CD4-positive, alpha-beta T cell treated with Interleukin-1 beta for 1 hour (primary cell): ENCODE measurements at places on chromosomes 6 and 20.

GRCh38 chr6:15674690-15675386 is 12.0 kb upstream of the DTNBP1 start:
- DNase-seq: no peak

GRCh38 chr6:38460186-38460585 is 179.5 kb downstream of the BTBD9 start:
- no peak for DNase-seq

DNA sequence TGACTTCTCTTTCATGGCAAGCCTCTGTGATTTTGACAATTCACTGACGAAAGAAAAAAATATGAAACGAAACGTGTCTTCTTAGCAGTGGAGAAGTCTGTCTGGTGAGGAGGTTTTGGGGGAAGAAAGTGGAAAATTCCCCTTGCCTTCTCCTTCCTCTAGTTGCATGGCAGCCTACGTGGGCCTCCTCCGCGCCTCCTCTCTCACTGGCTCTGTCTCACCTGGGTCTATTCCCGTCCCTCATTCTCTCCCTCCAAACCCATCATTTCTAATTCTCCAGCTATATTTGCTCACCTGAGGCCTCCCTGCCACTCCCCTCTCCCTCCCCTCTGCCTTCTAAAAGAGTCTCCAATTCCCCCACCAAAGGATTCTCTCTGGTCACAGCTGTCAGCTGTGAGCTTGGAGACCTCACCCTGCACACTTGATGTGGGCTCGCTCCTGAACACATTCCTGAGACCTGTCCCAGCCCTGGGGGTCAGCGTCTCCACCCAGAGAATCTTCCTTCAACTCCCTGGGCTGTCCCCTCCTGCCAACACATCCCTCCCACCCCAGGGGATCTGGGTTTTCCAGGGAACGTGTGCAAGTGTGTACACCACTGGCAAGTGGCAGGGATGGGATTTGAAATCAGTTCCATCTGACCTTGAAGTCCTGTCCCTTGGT is 159.6 kb upstream of the PMEPA1 start:
- no peak for DNase-seq

DNA sequence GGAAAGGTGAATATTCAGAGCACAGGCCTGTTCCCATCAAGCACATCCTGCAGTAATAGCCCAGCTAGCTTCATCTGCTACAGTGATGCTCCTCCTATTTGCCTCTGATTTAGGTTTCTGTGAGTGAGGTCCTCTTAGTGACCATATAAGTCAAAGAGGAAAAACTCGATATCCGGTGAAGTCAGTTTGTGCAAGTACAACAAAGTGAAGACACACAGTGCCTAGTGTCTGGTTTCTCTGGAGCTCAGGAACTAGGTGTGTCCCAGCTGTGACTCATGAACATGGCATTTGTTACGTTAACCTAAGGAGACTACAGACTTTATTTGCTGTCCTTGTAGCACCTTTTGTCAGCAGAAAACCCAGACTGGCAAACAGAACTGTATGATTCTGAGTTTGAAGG is 33.9 kb downstream of the EDN1 start:
- DNase-seq: no peak

- DNase-seq: no peak
Observed at GRCh38 chr6:6004390-6004995, 2.2 kb downstream of the NRN1 start.

DNA sequence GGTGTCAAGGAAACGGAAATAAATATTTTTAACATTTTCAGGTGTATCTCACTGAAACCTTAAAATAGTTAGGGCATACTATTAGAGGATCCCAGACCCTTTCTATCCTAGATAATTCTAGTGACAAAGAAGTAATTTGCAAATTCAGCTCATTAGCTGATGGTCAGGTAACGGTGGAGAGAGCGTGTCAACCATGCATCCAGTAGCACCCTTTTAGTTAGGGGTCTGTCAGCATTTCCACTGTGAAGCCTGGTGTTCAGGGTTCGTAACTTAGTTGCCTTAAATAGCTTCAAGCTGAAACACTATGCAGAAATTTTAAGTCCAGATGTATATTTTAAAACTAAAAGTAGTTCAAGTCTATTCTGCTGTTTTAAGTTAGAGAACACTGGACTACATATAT is 48.5 kb upstream of the SUPT3H start:
- DNase-seq: no peak

DNA sequence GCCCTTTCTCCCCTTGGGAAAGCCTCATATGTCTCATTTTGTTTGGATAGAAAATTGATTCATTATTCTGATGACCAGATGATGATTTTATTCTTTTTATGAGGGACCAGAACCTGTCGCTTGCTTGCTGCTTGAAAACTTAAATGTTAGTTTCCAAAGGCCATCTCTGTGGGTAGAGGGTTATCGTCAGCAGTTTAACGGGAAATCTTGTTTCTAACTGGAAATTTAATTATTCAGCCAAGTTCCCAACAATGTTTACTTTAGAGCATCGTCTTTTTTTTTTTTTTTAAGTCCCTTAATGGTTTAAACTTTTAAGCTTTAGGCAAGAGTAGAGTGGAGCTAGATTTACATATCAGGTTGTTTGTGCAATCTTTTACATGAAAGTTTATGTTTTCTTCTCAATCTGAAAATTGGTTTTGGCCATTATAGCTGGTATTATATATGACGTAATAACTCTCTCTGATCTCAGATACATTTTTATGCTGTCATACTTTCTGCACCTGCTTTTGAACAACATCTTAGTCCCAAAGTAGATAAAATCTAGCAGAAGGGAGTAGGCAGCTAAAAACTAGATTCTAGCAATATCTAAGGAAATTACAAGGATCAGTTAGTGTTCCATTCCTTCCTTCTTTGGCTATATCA is 93.9 kb downstream of the FOXO3 start:
- DNase-seq: no peak

DNA sequence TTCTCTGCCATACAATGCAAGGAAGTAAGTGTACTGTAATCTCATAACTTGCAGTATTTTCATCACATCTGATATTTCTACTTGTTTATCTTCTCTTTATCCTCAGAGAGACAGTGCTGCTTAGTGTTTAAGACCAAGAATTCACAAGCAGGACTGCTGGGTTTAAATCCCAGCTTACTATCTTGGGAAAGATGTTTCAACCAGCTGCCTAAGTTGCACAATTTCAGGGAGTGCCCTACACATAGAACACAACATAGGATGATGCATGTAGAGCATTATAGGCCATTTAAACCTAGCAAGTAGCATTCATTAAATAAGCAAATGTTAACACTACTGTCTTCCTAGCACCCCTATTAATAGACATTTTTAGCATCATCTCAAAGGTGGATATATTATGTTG is 205.2 kb upstream of the CEP162 start:
- DNase-seq: no peak

DNA sequence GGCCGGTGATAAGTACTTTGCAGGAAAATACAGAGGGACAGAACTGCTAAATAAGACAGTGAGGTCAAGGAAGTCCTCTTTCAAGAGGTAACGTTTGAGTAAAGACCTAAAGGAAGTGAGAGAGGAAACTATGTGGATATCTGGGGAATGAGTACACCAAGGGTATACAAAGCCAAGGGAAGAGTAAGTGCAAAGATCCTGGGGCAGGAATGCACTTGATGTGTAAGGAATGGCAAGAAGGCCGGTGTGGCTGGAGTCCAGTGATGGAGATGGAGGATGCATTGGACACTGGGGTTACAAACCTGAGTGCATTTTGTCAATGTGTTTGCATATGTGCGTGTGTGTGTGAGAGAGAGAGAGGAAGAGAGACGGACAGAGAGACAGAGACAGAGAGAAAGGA is 32.1 kb upstream of the TGM2 start:
- no peak for DNase-seq

DNA sequence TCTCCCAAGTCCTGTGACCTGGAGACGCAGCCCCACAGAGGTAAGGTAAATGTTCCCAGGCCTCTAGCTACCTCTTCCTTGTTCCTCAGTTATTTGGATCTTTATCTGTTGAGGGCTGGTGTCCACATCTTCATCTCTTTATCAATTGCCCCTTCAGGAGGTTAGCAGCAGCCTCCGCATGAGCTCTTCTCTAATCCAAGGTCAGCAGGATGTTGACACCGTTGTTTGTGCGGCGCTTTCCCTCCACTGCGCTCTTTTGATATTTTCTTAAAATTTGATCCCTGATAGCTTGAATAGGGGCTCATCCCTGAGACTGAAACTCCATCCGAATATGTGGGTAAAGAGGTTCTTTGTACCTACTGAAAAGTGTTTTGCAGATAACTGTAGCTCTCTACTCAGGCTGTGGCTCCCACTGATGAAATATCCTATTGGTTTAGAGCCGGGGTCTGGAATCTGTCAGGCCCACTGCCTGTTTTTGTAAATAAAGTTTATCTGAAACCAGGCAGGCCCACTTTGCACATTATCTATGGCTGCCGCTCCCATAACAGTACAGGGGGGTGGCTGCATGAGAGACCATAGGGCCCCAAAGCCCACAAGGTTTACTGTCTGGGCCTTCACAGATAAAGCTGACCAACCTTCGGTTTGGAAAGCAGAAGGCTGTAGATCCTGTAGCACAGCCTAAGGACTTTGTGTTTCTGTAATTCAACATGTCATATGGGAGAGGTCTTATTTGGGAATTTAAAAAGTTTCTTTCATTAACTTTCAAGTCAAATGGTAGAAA is 362.6 kb downstream of the QKI start:
- DNase-seq: no peak

DNA sequence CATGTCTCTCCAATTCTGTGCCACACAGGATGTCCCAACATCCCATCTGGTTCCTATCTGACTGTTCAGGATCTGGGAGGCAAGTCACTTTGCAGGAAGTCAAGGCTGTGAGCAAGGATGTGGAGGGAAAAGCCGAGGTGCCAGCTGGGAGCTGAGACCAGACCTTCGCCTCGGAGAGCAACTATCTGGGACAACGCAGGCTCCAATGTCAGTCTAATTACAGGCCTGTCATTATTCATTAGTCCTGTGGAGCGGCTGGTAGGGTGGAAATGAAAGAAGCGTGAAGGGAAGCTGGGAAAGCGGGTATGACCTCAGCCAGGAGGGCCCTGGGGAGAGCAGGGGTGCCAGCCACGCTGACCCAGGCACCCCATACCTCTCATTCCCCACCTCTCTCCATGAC is 147.3 kb downstream of the UNC5CL start:
- DNase-seq: no peak

DNA sequence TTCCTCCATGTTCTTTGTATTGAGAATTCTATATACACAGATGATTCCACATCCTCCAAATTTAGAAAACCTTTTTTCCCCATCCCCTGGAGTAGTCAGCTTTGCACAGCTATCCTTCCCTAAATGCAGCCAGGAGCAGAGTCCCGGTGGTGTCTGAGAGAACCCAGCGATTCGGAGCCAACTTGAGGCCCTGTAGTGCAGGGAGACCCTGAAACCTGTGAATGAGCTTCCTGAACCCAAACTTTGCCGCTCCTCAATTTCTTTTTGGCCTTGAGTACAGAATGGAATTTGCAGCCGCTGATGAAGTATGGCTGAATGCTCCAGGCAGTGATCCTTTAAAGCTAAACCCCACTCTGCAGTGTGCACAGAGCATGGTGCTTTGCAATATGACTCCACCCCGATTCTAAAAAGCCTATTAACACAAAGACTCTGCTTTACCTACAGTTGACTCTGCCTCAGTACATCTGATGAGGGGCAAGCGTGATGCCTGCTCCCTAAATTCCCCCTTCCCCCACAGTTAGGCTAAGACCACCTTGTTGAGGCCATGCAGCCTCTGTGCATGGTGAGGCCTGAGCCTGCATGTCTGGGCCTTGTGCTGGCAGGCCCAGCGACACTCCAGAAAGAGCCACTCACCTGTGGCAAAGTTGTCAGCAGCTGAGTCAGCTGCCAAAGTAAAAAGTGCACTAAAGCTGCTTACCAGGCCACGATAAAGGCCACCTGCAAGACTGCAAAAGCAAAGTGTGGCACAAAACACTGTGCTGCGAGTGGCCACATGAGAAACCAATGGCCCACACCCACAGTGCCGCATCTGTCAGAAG is 82.1 kb downstream of the PLEKHG1 start:
- no peak for DNase-seq

DNA sequence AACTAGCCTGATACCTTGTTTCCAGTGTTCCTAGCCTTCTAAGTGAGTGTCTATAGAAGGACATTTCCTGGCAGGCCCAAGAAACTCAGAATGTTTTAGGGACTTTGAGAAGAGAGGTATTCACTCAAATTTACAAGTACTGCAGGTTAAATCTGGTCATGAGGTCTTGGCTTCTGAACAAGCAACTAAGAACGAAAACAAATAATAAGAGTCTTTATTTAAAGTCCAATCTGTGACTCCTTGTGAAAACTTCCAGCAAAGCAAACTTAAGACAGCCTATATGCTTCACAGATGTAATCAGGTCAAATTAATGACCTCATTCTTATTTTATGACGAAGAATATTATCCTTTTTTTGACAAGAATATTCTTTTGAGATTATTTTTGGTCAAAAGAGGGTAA is 79.4 kb upstream of the PRSS16 start:
- no peak for DNase-seq

DNA sequence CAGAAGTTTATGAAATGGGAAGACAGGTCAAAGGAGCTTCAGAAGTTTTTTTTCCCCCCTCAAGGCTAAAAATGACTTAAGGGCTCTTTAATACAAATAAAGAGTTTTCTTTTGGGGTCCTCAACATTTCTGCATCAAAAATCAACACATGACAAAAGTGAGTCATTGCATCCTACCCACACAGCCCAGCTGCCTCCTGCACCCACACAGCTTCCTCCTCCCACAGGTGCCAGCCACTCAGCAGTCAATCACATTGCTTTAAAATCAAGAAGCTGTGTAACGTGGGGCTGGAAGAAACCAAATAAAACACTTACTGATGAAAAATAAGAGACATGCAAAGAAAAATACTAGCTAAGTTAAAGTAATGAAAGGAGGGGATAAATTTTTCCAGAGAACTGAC is 68.5 kb downstream of the MAP3K5 start:
- peak; percentile 32 for DNase-seq

DNA sequence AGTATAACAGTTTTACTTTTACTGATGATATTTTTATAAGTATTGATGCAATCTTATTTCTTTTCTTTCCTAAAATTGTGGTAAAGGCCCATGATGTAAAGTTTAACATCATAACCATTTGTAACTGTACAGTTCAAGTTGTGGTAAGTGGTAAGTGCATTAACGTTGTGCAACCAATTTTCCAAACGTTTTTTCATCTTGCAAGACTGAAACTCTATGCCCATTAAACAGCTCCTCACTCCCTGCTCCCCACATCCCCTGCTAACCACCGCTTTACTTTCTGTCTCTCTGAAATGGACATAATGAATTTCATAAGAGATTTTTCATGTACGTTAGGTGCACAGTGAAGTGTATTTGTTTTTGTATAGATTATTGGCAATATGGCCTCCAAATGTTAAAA is 106.0 kb downstream of the PACRG start:
- no peak for DNase-seq

DNA sequence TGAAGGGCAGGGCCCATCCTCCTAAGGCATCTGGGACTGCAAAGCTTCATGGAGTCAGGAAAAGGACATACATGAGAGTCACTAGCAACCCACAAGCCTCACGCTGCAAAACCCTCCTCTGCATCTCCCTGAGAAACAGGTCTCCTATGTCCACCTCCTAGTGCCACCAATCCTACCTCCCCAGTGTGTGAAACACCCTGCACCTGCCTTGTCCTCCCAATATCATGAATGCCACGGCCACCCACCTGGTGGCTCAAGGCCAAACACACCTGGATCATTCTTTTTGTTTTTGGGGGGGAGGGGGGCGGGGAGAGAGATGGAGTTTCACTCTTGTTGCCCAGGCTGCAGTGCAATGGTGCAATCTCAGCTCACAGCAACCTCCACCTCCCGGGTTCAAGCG is 90.5 kb downstream of the ZMYND8 start:
- DNase-seq: no peak
